ENCODE measurements at places on chromosomes 16 and 17.

DNA sequence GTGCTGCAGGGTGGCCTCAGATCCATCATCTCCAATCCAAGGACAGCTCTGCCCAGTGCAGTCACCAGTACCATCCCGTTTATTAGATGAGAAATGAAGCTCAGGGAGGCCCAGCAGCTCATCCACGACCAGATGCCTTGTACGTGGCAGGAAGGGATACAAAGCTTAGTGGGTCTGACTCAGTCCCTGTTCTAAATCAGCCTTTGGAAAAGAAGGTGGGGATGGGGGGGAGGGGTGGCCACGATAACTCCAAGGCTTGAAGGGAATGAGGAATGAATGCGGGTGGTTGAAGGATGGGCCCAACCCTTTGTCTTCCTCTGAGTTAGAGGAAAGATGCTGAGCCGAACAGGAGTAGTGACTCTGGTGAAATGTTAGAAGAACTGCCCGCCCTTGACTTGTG is 25.8 kb downstream of the LLGL2 start:
- DNase-seq = no peak

DNA sequence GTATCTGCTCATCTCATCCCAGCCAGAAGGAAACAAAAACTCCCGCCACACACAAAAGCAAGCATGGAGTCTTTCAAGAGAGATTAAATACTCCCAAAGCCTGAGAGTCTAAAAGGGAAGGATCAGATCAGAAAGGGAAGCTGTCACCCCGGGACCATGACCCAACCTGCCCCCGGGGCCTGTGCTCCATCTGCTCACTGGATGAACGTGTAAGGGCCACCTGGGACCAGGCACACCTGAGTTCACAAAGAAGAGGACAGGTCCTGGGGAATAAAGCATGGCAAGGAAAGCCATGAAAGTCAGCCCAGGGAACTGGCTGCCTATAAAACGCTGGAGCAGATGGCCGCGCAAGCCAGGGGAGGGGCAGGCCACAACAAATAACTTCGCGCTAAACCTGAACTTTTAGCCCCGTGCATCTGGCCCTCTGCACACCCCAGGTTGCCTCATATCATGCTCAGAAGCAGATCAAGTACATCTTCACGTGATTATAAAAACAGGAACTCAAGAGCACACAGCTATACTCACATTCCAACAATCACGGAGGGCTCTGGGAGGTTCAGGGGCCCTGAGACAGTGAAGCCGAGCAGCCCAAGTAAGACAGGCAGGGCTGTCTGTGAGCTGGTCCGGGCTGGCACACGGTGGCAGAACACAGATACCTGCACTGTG is 3.4 kb downstream of the TMEM11 start:
- no peak for DNase-seq

- no peak for DNase-seq
These were observed 143.7 kb downstream of the PRKCB start for GRCh38 chr16:23979441-23979840.

GRCh38 chr17:59853168-59853918 is 39.4 kb downstream of the TUBD1 start:
- DNase-seq = no peak
